ENCODE measurements at places on chromosomes 2 and 18. TPM values are rescaled to one million over a fixed set of nuclear protein-coding genes. Genes with fewer than 3 reads are reported as not detected.

The MROH2A gene
- total RNA-seq, result not detected

The HOXD13 gene
- 0.31 TPM for total RNA-seq

The C2orf66 gene
- 0.04 TPM for total RNA-seq

The COL6A3 gene
- 370 TPM for total RNA-seq

The ABCB11 gene
- 0.04 TPM for total RNA-seq

The FBXO11 gene
- total RNA-seq, result 39.9 TPM

The KCNG2 gene
- 0.44 TPM for total RNA-seq
